ENCODE measurements at places on chromosomes 6 and 20.

GRCh38 chr6:140874066-140874465 lies 1258.7 kb upstream of the GJE1 start:
- no peak for DNase-seq

DNA sequence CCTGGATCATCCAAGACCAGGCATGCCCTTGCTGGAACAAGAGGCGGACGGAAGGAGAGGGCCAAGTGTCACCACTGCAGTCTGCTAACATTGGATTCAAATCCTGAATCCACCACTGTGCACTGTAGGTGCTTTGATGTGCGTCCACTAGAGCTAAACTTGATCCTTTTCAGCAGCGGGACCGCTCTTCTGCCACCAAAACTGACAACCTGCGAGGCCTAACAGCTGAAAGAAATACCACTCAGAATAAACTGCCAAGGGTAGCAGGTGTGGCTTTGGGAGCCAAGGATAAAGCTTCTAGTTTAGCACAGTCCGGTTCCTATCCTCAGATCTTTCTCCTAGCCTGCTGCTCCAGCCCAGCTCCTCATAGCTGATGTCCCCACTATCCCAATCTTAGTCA lies 108.0 kb downstream of the ATXN1 start:
- DNase-seq = no peak

DNA sequence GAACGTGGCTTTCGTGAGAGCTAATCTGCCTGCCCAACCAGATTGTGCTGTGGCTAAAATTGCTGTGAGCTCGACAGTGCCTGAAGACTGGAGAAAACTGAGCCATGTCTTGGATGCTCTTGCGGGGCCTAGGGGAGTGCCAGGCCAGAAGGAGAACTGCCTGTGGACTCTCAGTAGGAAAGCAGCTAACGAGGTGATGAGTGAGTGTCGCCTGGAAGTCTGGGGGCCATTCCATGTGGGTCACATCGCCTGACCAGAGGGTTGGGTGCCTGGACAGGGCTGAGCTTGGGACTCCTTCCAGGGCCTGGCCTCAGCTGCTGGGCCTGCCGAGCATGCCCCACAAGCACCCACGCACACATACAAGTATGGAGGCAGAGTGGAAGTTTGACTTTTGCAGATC lies 166.5 kb downstream of the VEGFA start:
- no peak for DNase-seq

DNA sequence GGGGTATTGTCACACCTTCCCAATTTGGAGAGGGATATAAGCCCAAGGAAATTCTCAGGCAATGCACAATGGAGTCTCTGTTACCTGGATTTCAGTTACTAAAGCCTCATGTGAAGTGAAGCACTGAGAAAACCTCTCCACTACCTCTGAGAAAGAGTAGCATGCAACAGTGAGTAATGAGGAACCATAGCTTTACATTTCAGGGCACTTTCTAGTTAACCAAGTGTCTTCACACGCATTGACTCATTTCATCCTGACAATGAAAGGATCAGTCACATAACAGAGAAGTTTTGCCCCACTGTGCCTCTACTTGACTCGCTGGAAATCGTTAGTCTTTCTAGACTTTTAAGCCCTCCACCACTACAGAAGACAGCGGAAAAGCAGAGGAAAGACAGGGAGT lies 86.2 kb upstream of the ARID1B start:
- DNase-seq = no peak

DNA sequence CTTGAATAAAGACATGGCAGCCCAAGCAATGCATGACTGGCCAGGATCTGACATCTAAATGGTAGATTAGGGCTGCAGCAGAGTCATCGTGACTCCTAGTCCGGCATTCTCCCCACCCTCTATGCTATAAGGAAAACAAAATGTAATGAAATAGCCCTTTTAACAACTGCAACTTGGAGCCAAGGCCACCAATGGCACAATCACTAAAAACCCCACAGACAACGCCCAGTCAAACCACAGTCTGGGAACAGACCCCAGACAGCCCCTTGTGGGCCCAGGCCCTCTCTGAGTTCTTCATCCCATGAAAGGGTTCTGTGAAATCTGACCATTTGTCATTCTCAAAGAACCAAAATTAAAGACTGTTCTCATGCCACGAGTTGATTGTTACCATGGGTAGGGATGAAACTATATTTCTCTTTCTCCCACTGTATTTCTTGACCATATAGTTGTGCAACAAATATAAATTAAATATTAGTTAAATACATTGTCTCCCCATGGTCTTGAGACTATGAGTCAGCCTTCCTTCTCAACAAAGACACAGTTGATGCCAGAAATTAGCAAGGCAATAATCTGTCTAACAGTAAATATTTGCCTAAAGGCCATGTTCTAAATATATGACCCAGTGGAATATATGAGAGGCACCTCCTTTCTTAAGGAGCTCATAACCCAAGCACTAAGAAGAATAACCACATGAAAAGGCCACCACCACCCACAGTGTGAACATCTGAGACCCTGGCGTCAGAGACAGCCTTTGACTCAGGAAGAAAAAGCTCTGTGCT lies 85.6 kb upstream of the SSTR4 start:
- no peak for DNase-seq

DNA sequence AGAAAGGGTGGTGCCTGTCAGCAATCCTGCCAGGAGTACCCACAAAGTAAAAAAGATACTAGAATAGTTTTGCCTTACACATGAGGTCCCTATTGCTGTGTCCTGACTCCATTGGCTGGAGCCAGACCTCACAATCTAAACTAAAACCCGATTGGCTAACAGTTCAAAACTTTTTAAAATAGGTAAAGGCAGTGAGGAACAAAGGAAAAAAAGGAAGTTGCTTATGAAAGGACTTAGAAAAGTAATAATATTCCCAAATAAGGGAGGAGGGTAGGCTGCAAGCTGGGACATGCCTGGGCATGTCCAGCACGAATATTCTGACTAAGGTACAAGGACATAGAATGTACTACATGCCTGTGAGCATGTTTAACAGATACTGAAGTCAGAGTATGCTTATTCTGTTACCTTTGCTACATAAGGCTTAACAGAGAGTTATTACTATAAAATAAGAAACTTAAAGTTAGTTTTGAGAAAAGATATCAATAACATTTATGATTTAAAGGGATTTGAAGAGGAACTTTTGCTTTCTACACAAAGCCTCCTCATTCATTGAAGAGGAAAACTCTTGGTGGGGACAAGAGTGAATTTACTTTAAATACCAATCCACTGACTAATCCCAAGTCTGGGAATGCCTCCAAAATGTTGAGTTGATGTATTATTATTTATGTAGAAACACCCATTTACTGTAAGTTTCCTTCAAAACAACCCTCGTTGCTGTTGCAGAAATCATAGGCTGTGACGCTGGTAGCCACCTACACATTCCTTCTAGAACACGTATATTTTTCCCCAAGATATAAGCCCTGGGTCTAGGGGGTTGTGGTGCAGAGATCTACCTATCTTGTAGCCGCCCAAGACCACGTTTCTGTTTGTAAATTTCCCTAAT lies 8.2 kb upstream of the MTHFD1L start:
- DNase-seq = no peak

DNA sequence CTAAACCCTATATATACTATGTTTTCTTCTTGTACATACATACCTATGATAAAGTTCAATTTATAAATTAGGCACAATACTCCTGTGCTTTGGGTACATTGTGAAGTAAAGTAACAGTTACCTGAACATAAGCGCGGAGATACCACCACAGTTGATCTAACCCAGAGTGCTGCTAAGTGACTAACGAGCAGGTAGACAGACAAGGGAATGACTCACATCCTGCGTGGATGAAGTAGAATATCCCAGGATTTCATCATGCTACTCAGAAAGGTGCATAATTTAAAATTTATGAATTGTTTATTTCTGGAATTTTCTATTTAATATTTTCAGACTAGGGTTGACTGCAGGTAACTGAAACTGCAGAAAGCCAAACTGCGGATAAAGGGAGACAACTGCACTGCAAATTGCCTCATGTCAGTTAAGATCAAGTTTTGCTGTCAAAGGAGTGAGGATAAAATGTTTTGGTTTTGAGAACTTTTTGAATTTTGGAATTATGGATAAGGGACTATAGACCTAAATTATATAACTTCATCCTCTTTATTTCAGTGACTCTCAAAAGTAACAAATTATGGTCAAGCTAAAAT lies 14.4 kb downstream of the MKKS start:
- DNase-seq = no peak

- no peak for DNase-seq
Measured at GRCh38 chr6:100461917-100462705, 2.6 kb downstream of the SIM1 start.

- DNase-seq = no peak
Measured at GRCh38 chr6:37680668-37681067, 17.0 kb downstream of the MDGA1 start.

GRCh38 chr6:48996461-48997119 lies 466.5 kb downstream of the MMUT start:
- no peak for DNase-seq

DNA sequence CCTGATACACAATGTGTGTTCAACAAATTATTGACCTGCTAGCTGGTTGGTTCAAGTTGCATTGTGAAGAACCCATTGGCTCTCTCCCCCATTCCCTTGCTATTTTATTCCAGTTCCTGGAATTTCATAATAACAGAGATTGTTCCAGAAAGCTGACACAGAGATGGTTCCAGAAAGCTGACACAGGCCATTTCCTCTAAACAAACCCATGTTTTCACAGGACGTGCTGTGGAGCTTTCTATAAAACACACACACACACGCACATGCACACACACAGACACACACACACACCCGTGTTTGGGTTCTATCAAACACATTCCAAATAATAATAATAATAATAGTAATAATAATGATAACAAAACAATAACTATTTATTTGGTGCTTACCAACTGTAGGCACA lies 259.1 kb downstream of the CLIC5 start:
- DNase-seq = no peak

DNA sequence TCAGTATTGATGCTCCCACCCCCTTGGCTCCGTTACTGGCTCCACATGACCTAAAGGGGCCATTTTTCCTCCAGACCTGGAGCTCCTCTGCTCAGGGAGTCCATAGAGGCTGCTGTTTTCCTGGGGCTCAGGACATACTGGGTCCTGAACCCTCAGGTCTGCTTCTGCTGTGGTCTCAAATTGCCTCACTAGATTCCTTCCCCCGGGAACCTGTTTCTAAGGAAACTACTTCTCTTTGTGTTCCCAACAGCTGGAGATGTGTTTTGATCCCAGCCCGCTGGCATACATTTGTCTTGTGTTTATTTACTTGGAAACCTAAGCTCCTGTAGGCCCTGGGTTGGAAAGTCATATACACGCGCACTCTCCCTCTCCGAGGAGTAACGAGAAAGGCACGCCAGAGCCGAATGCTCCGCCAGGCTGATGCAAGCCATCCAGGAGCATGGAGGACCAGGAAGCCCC lies 222.8 kb downstream of the UST start:
- no peak for DNase-seq

- DNase-seq = no peak
Measured at GRCh38 chr6:111486921-111487320, 3.9 kb upstream of the REV3L start.

GRCh38 chr6:84556541-84557335 lies 207.7 kb downstream of the TBX18 start:
- DNase-seq = no peak

DNA sequence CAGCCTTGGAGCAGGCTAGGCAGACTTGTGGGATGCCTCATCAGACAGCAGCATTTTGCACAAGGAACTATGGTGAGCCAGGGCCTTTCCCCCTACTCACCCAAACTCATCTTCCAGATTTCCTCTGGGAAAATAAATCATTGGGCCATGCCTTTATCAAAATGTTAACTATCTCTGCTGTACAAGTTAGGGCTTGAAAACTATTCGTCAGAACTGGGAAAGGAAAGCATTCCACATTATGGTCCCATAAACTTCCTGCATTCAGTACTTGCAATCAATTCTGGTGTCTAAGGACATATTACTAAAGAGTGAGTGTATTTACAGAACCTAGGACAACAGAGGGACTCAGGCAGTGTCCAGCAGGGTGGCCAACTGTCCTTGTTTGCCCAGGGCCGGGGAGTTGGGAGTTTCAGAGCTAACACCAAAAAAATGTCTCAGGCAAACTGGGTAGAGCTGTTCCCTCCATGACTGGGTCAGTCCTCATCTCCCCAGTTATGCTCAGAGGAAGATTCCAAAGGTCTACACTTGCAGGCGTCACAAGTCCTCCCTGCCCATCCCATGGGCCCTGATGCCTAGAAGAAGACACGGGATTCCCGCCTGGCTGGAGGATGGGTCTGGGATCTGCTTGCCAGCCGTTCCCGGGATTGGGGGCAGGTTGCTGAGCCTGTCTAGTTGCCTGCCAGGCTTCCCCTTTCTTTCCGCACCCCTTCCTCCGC lies 72.2 kb downstream of the SLC22A3 start:
- DNase-seq = no peak

GRCh38 chr6:11683871-11684270 lies 94.7 kb downstream of the ADTRP start:
- no peak for DNase-seq

DNA sequence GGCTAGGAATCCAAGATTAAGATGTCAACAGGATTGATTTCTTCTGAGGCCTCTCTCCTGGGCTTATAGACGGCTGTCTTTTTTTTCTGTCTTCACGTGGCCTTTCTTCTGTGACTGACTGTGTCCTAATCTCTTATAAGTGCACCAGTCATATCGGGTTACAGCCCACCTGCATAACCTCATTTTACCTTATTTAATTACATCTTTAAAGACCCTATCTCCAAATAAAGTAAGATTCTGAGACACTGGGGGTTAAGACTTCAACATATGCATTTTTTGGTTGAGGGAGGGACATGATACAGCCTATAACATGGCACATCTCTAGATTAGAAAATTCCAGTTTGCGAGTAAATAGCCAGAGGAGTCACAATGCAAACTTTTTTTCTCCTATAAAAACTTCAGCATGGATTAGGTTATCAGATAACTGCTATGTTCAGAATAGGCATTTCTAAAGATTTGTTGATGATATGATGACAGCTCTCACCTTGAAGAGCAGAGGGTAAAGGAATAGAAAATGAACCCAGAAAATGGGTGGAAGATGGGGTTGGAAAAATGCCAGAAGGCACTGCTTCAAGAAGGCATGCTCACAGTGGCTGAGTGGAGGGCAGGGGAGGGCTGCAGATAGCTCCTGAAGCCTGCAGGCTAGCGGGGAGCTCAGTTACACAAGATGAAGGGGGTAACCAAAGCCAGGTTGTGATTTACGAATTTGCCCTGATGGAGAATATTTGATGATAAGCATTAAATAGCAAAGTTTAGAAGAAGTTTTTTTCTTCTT lies 8.7 kb upstream of the PDE7B start:
- DNase-seq = no peak

All from stimulated activated naive CD8-positive, alpha-beta T cell treated with anti-CD3 and anti-CD28 coated beads, Interleukin-15, Interleukin-2, amounts not matched to agents 100 U/mL and 50 U/mL, for 24 hours (primary cell).